Smooth muscle cell of the coronary artery (primary cell): ENCODE measurements at places on chromosomes 16 and 17. TPM values are rescaled to one million over a fixed set of nuclear protein-coding genes. Genes with fewer than 3 reads are reported as not detected.

Gene KRT33A
- not detected in 2 replicates for total RNA-seq

Gene ACLY
- total RNA-seq, result 112 and 253 TPM in 2 replicates

Gene SLC47A2
- total RNA-seq, result 0.23 TPM in 1 of 2 replicates, not detected in the other

Gene SLC6A2
- total RNA-seq, result not detected in 2 replicates

Gene DNAH9
- under 0.01 TPM in 1 of 2 replicates, not detected in the other for total RNA-seq

Gene SPATA22
- not detected in 2 replicates for total RNA-seq

Gene MRPS34
- total RNA-seq, result 71.6 and 87.2 TPM in 2 replicates

Gene BCL6B
- 0.30 and 0.47 TPM in 2 replicates for total RNA-seq

Gene PRM3
- not detected in 2 replicates for total RNA-seq

Gene OR2C1
- total RNA-seq, result 0.08 and 0.23 TPM in 2 replicates

Gene TNK1
- 0.08 and 0.35 TPM in 2 replicates for total RNA-seq

Gene CHD9NB
- total RNA-seq, result 0.98 and 3.5 TPM in 2 replicates

Gene PTGES3L
- total RNA-seq, result 1.1 TPM in 1 of 2 replicates, not detected in the other

Gene TBC1D3I
- 0.08 TPM in 1 of 2 replicates, not detected in the other for total RNA-seq

Gene STXBP4
- total RNA-seq, result 2.2 and 4.1 TPM in 2 replicates

Gene CMTM2
- not detected in 2 replicates for total RNA-seq

Gene KCNJ18
- not detected in 2 replicates for total RNA-seq

Gene GJC1
- 9.5 and 11.6 TPM in 2 replicates for total RNA-seq

Gene ACE
- total RNA-seq, result 2.0 and 12.4 TPM in 2 replicates

Gene FGF11
- total RNA-seq, result 2.6 and 5.4 TPM in 2 replicates

Gene MAPT
- total RNA-seq, result 0.15 and 0.23 TPM in 2 replicates

Gene HASPIN
- total RNA-seq, result 0.23 and 1.8 TPM in 2 replicates

Gene CRYBA1
- total RNA-seq, result 0.70 TPM in 1 of 2 replicates, not detected in the other

Gene TRIM16
- total RNA-seq, result 61.6 and 83.7 TPM in 2 replicates

Gene FN3K
- 3.2 and 6.4 TPM in 2 replicates for total RNA-seq

Gene PERCC1
- not detected in 2 replicates for total RNA-seq

Gene BTBD17
- not detected in 2 replicates for total RNA-seq

Gene SPATA32
- not detected in 2 replicates for total RNA-seq

Gene TTYH2
- 1.7 and 6.3 TPM in 2 replicates for total RNA-seq

Gene CRISPLD2
- total RNA-seq, result 0.98 and 2.8 TPM in 2 replicates

Gene TMEM100
- 0.08 and 1.2 TPM in 2 replicates for total RNA-seq

Gene SCN4A
- total RNA-seq, result not detected in 2 replicates

Gene TBC1D26
- under 0.01 and 0.08 TPM in 2 replicates for total RNA-seq

Gene HS3ST3B1
- total RNA-seq, result 0.23 and 5.6 TPM in 2 replicates

Gene CACNA1H
- total RNA-seq, result 0.45 and 2.2 TPM in 2 replicates

Gene JMJD8
- total RNA-seq, result 21.8 and 28.3 TPM in 2 replicates

Gene SPIRE2
- total RNA-seq, result 0.30 and 2.7 TPM in 2 replicates

Gene MYH2
- not detected in 2 replicates for total RNA-seq

Gene CNGB1
- under 0.01 TPM in 1 of 2 replicates, not detected in the other for total RNA-seq

Gene SHBG
- 0.23 and 1.2 TPM in 2 replicates for total RNA-seq
